ENCODE measurements at places on chromosomes 5 and 9.

GRCh38 chr9:84669288-84670137, at the start of gene NTRK2:
TSS of gene NTRK2 (plus strand) at chr9:84669729. CDS start at chr9:84670749, 1,020 bp downstream.
- peak within 1 kb of the TSS; percentile 89 for H3K27ac ChIP-seq
- peak within 1 kb of the TSS; percentile 81 for H3K4me3 ChIP-seq
- H3K36me3 ChIP-seq: peaks cover 5% of the 10 kb centered on the region
- peaks cover 35% of the 10 kb centered on the region for H3K4me1 ChIP-seq
- peak; percentile 22 for DNase-seq

DNA sequence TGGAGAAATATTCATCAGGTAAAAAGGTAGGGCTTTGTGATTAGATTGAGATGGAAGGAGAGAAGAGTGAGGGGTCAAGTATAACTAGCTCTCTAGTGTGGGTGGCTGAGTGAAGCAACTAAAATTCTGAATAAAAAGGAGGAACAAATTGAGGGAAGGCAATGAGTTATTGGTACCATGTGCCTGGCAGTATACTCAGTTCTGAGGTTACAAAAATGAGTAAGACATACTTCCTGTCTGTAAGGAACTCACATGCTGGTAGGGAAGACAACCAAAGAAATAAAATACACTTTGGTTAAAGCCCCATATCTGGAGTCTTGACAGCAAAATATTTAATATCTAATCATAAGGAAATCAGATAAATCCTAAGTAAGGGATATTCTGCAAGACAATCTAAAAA, 476.8 kb upstream of the C9orf72 start:
- no peak overlapping the region for H3K4me3 ChIP-seq
- H3K36me3 ChIP-seq: no peaks in the 10 kb centered on the region
- peaks cover 24% of the 10 kb centered on the region for H3K4me1 ChIP-seq
- DNase-seq: no peak
- H3K27ac ChIP-seq: no peak overlapping the region
- H3K27me3 ChIP-seq: no peaks in the 10 kb centered on the region

DNA sequence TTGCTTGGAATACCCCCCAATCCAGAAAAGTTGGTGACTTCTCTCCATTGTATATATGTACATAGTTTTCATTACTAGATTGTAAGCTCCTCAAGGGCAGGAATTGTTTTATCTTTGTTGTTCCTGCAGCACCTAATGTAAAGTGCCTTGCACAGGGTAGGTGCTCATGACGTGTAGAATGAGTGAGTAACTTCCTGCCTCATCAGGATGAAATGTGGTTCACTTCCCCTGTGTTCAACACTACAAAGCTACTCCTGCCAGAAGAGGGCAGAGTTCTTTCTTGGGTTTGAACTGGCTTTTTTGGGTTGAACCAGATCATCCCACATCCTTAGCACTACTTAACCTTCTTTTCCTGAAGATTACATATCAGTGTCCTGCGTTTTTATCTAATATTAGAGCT, 23.9 kb downstream of the GTF3C4 start:
- H3K27ac ChIP-seq: no peak overlapping the region
- DNase-seq: no peak
- H3K36me3 ChIP-seq: peaks cover 41% of the 10 kb centered on the region
- H3K27me3 ChIP-seq: no peaks in the 10 kb centered on the region
- H3K4me1 ChIP-seq: peaks cover 7% of the 10 kb centered on the region

- H3K4me1 ChIP-seq: peaks cover 14% of the 10 kb centered on the region
- no peak for DNase-seq
- no peaks in the 10 kb centered on the region for H3K27me3 ChIP-seq
- H3K27ac ChIP-seq: no peak overlapping the region
- no peak overlapping the region for H3K4me3 ChIP-seq
These were observed 7.0 kb upstream of the SIL1 start for GRCh38 chr5:139205124-139205523.

DNA sequence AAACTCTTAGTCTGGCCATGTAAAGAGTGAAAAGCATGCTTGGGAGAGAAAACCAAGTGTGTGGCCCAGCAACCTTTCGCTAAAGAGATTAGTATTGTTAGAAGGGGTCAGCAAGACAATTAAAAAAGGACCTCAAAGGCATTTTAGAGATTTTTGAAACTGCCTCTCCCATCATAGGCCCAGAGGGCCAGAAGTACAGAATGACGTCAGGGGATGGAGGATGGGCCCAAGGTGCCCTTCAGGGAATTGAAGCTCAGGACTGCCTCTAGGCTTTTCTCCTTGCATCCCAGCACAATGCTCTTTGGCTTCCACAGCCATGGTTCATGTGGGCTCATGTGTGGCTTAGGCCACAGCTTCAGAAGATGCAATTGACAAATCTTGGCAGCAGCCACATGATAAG, 287.0 kb upstream of the COX7C start:
- no peak overlapping the region for H3K4me3 ChIP-seq
- no peak overlapping the region for H3K27ac ChIP-seq
- H3K4me1 ChIP-seq: no peaks in the 10 kb centered on the region
- H3K27me3 ChIP-seq: no peaks in the 10 kb centered on the region
- no peak for DNase-seq
- H3K36me3 ChIP-seq: no peaks in the 10 kb centered on the region

DNA sequence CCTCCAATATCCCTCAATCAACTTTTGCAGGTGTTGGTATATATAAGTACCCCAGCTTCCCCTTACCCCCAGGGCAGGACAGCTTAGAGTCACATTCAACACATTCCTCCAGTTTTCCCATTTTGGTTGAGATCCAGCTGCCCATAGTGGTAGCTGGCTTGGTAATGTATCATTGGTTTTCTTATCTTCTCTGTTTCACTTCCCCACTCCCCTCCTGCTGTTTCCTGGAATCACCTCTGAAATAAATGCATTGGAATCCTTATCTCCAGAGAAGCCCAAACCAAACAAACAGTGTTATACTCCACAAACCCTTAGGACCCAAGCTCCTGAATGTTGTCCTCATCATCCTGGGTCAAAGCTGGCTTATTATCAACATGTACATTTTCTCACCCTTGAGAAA, 184.8 kb downstream of the TMEM38B start:
- H3K4me1 ChIP-seq: no peaks in the 10 kb centered on the region
- no peak overlapping the region for H3K4me3 ChIP-seq
- H3K36me3 ChIP-seq: no peaks in the 10 kb centered on the region
- no peaks in the 10 kb centered on the region for H3K27me3 ChIP-seq
- no peak for DNase-seq
- H3K27ac ChIP-seq: no peak overlapping the region

DNA sequence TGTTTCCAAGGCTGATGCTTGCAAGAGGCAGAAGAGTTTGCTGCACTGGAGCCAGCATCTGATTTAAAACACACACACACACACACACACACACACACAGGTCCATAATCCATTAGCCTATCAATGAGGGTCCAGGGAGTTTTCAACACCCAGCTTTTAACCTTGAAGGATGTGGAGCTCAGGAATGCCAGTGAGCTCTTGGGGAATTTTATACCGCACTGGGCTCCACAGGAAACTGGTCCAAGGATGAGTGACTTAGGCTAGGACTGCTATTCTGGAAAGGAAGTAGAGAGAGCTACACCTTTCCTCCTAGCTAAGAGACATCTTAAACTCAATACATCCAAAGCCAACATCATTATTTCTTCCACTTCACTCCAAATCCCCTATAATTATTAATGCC, 942 bp upstream of the NRG2 start:
- H3K36me3 ChIP-seq: no peaks in the 10 kb centered on the region
- no peak for DNase-seq
- H3K27ac ChIP-seq: no peak overlapping the region

GRCh38 chr9:89215342-89215741, 36.7 kb upstream of the SHC3 start:
- no peaks in the 10 kb centered on the region for H3K27me3 ChIP-seq
- H3K4me3 ChIP-seq: no peak overlapping the region
- no peak for DNase-seq
- no peaks in the 10 kb centered on the region for H3K36me3 ChIP-seq
- peaks cover 4% of the 10 kb centered on the region for H3K4me1 ChIP-seq

GRCh38 chr9:37730839-37731238, 22.8 kb upstream of the TRMT10B start:
- H3K27me3 ChIP-seq: peaks cover 36% of the 10 kb centered on the region
- no peak overlapping the region for H3K4me3 ChIP-seq
- H3K27ac ChIP-seq: no peak overlapping the region
- H3K4me1 ChIP-seq: peaks cover 7% of the 10 kb centered on the region
- H3K36me3 ChIP-seq: no peaks in the 10 kb centered on the region

- H3K4me1 ChIP-seq: peaks cover 13% of the 10 kb centered on the region
- peaks cover 5% of the 10 kb centered on the region for H3K27me3 ChIP-seq
- no peaks in the 10 kb centered on the region for H3K36me3 ChIP-seq
- H3K4me3 ChIP-seq: peak overlapping the region; percentile 51
- H3K27ac ChIP-seq: peak overlapping the region; percentile 79
These were observed 289.7 kb downstream of the PBX3 start for GRCh38 chr9:126036881-126037291.

DNA sequence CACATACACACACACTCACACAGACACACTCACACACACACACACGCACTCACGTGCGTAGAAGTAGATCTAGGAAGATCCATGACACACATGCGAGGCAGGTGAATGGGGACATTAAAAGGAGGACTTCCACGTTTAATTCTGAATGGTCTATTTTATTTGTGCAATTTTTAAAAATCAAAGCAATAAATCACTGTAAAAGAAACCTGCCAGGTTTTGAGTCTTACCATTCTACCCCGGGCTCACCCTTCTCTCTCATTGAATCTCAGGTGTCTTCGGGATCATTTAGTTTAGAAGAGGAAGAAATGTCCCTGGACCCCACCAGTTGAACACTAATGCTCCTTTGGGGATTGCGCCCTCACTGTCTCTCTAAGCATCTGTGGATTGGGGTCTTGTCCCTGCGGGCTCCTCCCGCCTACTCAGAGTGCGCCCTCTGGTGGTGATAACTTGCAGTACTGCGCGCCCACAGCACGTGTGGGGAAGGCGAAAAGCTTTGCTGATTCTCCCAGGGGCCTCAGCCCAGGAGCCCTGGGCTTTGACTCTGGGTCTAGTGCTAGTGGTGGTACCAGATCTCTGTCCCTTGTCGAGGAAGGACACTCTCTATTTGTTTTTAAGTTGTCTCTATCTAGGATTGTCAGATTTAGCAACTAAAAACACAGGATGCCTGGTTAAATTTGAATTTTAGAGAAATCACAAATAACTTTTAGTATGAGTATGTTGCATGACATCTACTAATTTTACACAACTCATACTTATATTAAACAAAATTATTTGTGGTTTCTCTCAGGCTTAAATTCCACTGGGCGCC, 34.8 kb downstream of the BOD1 start:
- peaks cover 13% of the 10 kb centered on the region for H3K4me1 ChIP-seq
- H3K4me3 ChIP-seq: no peak overlapping the region
- H3K27me3 ChIP-seq: no peaks in the 10 kb centered on the region
- DNase-seq: peak; percentile 40
- H3K27ac ChIP-seq: peak overlapping the region; percentile 13

DNA sequence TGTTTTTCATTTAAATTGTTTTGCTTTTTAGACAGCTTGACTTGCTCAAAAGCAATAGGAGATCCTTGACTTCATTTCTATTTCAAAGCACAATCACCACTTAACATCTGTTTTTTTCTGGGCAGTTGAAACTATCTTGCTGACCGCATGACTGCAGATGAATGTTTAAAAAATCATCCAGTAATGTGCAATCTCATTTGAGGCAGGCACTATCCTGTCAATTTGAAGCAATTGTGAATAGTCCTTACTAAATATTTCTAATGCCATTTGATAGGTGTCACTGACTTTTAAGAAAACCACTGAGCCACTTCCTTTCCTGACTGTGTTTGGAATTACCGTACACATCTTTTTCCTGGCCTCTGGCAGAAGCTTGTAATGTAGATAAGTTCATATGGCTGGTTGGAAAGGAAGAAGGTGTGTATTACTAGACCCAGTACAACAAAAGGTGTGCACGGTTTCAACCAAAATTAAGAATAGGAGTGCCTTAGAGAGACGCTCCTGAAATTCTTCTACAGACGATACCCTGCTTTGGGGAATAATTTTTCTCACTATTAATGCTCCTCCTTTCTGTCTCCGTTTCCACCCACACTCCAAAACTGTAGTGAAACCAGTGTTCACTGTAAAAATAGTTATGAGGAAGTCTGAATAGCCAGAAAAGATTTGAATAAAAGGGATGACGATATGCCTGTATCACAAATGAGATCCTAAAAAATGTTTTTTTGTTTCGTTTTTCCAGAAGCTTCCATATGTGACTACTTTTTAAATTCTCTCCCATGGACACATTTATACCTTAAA, 136.7 kb upstream of the MOCS2 start:
- no peaks in the 10 kb centered on the region for H3K36me3 ChIP-seq
- H3K4me3 ChIP-seq: no peak overlapping the region
- no peaks in the 10 kb centered on the region for H3K4me1 ChIP-seq
- peaks cover 2% of the 10 kb centered on the region for H3K27me3 ChIP-seq
- DNase-seq: no peak
- H3K27ac ChIP-seq: no peak overlapping the region

DNA sequence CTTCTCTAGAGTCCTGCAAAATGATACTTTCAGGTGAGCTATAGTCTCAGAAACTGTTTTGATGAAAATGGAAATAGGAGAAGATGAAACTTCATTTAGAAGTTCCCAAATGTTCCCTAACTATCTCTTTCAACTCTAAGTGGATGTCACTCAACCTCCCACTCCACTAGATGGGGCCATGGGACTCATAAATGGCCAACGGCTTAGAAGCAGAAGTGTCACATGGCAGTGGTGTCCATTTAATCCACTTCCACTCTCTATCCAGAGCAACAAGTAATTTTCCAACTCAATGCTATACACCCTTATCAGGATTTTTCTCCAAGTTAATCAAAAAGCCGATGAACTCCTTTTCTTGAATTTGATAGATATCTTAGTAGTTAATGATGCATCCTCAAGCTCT, 295.7 kb downstream of the EDIL3 start:
- no peaks in the 10 kb centered on the region for H3K4me1 ChIP-seq
- no peaks in the 10 kb centered on the region for H3K27me3 ChIP-seq

GRCh38 chr9:95505717-95506427, 10.9 kb downstream of the PTCH1 start:
- peaks cover 41% of the 10 kb centered on the region for H3K4me1 ChIP-seq
- H3K27me3 ChIP-seq: no peaks in the 10 kb centered on the region

DNA sequence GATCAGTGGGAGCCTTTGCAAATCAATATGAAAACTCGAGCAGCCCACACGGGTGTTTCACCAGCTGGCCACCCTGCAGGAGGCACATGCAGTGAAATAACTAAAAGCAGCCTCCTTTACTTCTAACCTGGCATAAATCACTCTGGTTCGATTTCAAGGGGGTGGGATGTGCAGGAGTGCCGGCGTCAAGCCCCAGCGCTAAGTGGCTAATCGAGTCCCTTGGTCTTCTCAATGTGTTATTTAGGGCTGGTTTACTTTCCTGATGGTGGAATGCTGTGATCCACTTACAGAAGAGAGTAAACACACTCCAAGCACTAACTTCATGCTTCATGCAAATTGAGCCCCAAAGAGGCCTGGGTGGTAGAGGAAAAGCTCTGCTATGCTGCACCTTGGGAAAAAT, 109.4 kb downstream of the TMEM174 start:
- no peak overlapping the region for H3K27ac ChIP-seq
- H3K4me1 ChIP-seq: peaks cover 46% of the 10 kb centered on the region
- DNase-seq: no peak
- H3K27me3 ChIP-seq: peaks cover 62% of the 10 kb centered on the region
- H3K36me3 ChIP-seq: no peaks in the 10 kb centered on the region

GRCh38 chr5:115257981-115258380, 4.7 kb downstream of the PGGT1B start:
- peaks cover 23% of the 10 kb centered on the region for H3K4me1 ChIP-seq
- DNase-seq: no peak
- no peak overlapping the region for H3K27ac ChIP-seq
- no peaks in the 10 kb centered on the region for H3K27me3 ChIP-seq

Data from mesothelial cell of epicardium (in vitro differentiated cells).